ENCODE measurements at places on chromosomes 7 and 10.

- no peak overlapping the region for H3K4me3 ChIP-seq
- H3K27ac ChIP-seq: no peak overlapping the region
- H3K4me1 ChIP-seq: peaks cover 3% of the 10 kb centered on the region
- H3K27me3 ChIP-seq: no peaks in the 10 kb centered on the region
- no peak for DNase-seq
- H3K36me3 ChIP-seq: no peaks in the 10 kb centered on the region
Measured at GRCh38 chr7:112012242-112012641, 194.0 kb downstream of the DOCK4 start.

GRCh38 chr7:158534598-158534997 is 53.0 kb downstream of the PTPRN2 start:
- DNase-seq: no peak
- peaks cover 6% of the 10 kb centered on the region for H3K27me3 ChIP-seq
- no peaks in the 10 kb centered on the region for H3K4me1 ChIP-seq
- no peaks in the 10 kb centered on the region for H3K36me3 ChIP-seq

- no peak for DNase-seq
- no peaks in the 10 kb centered on the region for H3K27me3 ChIP-seq
- peak overlapping the region; percentile 52 for H3K27ac ChIP-seq
- no peak overlapping the region for H3K4me3 ChIP-seq
- H3K4me1 ChIP-seq: peaks cover 39% of the 10 kb centered on the region
- H3K36me3 ChIP-seq: peaks cover 82% of the 10 kb centered on the region
Measured at GRCh38 chr7:5634107-5634950, 147.1 kb downstream of the RNF216 start.

GRCh38 chr7:25770235-25770634 is 381.8 kb upstream of the NFE2L3 start:
- no peak overlapping the region for H3K27ac ChIP-seq
- no peaks in the 10 kb centered on the region for H3K27me3 ChIP-seq
- no peak overlapping the region for H3K4me3 ChIP-seq
- H3K4me1 ChIP-seq: no peaks in the 10 kb centered on the region
- no peaks in the 10 kb centered on the region for H3K36me3 ChIP-seq

DNA sequence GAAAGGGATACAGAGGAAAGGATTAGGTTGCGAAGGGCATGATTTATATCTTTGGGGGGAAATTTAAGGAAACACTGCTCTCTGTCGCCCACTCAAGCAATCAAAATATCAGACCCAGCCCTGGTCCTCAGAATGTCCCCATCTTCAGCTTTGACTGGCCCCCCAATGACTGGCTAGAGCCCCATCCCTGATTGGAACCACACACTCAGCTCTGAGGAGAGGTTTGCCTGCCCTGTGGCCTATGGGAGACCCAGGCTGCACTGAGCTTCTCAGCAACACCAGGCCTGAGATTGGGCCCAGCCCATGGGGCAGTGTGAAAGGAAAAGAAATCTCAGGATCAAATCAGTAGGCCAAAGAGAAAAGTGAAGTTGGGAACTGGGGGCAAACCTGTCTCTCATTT is 69.5 kb downstream of the ADCYAP1R1 start:
- no peak overlapping the region for H3K27ac ChIP-seq
- H3K27me3 ChIP-seq: peaks cover 22% of the 10 kb centered on the region
- no peak for DNase-seq
- H3K4me3 ChIP-seq: no peak overlapping the region
- H3K4me1 ChIP-seq: no peaks in the 10 kb centered on the region

- no peaks in the 10 kb centered on the region for H3K4me1 ChIP-seq
- H3K27me3 ChIP-seq: peaks cover 17% of the 10 kb centered on the region
- no peak for DNase-seq
- no peak overlapping the region for H3K4me3 ChIP-seq
- H3K36me3 ChIP-seq: no peaks in the 10 kb centered on the region
Measured at GRCh38 chr7:112495810-112496462, 15.1 kb downstream of the LSMEM1 start.

- no peaks in the 10 kb centered on the region for H3K27me3 ChIP-seq
- H3K4me1 ChIP-seq: no peaks in the 10 kb centered on the region
- no peak overlapping the region for H3K4me3 ChIP-seq
Measured at GRCh38 chr10:58698777-58699356, 186.2 kb downstream of the BICC1 start.

DNA sequence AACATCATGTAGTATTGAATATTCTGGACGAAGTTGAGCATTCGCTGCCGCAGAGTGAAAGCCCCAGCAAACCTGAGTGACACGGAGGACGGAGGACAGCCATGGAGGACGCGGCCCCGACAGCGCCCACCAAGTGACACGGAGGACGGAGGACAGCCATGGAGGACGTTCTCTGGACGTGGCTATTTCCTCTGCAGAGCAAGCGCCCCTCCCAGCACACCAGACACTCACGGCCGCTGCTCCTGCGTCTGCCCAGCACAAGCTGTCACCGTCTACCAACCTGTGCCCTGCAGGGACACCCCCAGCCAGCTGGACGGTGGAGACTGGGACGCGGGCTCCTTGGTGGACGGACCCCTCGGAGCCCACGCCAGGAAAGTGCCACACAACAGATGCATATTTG is 7.3 kb upstream of the ADAM8 start:
- peaks cover 9% of the 10 kb centered on the region for H3K4me1 ChIP-seq
- no peak overlapping the region for H3K27ac ChIP-seq
- no peak overlapping the region for H3K4me3 ChIP-seq
- no peak for DNase-seq
